Suppressor macrophage treated with lipopolysaccharide for 1 hour (primary cell): ENCODE measurements at places on chromosomes 5 and 9.

- peak; percentile 76 for DNase-seq
Observed at GRCh38 chr9:76394960-76395252, 680 bp upstream of the RFK start.

DNA sequence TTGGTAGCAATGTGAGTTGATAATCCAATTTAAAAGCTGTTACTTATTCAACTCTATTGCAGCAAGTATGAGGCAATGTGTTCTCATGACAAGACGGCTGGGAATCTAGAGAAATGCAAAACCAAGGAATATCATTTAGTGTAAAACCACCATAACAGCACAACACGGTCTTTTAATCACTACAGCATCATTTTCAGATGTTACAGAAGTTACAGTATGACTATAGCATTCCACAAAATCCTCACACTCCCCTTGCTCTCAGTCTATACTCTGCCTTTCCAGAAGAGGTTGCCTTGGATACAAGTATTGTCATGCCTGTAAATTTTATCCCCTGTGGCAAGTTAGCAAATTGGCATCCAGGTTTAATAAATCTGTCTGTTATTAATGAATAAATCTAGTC is 28.6 kb upstream of the TAS2R1 start:
- no peak for DNase-seq

DNA sequence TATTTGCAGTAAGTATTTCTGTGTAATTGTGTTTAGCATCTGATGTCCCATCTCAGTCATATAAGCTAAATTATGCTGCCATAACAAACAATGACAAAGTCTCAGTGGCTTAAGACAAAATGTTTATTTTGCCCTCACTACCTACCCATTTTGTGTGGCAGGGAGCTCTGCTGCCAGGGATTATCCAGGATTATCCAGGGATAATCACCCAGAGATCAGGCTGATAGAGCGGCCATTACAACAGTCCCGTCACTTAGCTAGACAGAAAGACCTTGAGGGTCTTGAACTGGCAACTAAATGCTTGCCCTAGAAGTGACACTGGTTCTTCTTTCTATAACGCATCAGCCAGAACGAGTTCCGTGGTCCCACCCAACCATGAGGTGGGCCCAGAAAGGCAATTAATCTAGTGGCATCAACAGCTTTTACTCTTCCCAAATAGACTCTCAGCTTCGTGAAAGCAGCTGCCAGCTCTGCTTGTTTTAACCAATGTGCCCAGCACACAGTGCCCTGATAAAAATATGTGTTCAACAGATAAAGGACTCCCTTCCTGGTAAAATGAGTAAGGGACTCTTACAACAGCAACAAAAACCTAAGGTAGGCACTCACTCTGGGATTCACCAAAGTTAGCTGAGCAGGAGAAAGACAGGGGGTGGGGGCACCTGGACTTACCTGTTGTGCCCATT is 22.8 kb downstream of the CCDC69 start:
- no peak for DNase-seq

- DNase-seq = no peak
Observed at GRCh38 chr9:23850242-23850689, 24.2 kb upstream of the ELAVL2 start.

DNA sequence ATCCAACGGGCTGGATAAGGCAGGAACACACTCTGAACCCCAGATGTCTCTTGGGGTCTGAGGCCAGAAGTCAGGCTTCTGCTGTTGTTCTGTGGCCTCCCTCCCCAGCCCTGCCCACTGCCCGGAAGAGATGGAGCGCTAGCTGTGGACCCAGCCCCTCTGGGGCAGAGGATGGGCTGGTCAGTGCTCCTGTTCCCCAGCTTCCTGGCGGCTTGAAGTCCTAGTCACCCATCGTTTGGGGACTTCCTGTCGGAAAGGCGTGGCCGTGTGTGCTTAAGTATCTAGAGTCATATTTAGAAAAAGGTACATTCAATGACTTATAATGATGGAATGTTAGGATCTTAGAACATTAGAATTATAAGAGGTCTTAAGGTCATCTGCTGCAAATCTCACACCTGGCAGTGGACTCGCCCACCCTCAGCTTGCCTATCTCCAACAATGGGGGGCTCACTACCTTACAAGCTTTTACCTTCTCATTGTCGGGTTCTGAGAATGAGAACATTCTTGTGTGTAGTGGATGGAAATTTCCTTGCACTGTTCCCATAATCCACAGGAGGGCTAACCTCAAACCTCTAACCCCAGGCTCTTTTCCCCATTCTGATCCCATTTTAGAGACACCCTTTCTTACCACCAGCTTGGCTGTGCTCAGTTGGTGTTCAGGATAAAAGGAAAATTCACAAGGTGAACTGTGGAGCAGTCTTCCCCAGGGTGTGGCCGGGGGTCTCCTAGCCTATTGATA is 13.4 kb upstream of the AIF1L start:
- DNase-seq = no peak

DNA sequence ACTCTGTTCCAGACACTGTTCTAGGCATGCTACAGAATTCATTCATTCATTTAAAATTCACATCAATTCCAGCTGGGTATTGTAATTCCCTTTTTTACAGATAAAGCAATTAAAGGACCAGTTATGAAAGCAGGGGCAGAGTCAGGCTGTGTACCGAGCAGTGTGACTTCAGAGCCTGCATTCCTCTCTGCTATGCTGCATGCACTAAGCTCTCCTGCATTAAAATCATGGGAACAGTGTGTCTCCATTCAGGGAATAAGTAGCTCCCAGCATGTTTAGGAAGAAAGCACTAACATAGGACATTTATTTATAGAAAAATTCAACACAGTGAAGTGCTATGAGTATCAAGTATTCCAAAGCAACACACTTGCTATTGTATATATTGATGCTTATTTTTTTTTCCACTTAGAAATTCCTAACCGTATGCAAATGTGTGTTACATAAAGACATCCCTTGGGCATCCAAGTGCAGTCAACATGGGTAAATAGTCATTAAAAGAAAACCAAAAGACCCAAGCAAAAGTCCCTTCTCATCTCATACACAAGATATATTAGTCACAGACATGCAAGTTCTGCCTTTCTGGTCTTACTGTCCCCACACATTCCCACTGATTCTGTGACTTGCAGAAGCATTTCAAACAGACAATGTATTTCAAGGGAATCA is 173.7 kb downstream of the GABRB2 start:
- DNase-seq = peak; percentile 0

DNA sequence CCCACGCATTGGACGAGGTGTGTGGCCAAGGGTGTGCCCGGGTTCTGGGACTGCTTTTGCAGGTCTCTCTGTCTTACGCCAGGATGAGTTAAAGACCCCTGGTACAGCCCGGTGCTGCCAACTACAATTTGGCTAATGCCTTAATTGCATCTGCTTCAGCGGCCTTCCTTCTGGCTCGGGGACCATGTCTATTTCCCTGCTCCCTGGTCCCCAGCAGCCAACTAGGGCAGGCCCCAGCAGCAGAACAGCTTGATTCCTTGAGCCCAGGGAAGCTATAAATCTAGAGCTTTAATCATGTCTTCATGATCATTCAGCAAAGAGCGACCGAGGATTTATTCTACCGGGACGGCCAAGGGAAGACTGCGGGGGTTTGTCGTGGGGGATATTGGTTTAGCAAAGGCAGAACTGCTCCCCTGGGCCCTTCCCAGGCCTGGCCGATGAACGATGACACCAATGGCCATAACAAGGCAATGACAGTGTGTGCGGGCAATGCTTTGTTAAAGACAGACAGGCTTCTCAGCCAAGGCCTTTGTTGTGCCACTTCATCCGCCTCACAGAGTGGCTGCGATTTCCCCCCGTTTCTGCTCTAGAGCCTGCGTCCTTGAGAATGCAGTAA is 51.4 kb downstream of the CFAP77 start:
- no peak for DNase-seq

DNA sequence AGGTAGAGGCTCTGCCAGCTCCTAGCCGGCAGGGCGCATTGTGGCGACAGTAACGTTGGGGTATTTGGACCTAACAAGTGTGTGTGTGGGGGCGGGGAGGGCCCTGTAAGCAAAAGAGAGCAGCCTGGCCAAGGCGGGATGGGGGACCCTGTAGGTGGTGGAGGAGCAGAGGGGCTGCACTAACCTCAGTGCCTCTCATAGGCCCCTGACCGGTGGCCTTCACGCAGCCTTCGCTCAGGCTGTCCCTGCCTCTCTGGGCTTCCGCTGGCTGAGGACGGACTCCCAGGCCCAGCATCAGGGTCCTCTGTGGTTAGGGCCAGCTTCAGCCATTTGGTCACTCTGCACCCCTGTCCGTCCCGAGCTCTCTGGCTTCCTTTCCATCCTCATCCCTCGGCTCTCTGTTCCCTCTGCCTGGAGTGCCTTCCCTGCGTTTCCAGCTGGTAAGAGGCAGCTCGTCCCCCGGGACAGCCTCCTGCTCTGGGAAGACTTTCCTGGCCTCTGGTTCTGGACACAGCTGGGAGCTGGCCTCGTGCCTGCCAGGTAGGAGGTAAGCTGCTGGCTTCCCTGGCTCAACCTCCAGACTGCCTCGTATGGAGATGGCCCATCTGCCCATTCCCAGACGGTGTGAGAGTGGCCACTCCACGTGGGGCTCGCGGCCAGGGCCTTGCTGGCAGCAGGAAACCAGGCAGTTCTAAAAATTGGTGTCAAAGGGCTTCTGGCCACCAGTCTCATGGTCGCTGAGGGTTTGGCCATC is 39.3 kb upstream of the PHYKPL start:
- no peak for DNase-seq
